ENCODE measurements at places on chromosomes 12 and 14.

- no peak for DNase-seq
Measured at GRCh38 chr14:99094901-99095300, 177.1 kb downstream of the BCL11B start.

DNA sequence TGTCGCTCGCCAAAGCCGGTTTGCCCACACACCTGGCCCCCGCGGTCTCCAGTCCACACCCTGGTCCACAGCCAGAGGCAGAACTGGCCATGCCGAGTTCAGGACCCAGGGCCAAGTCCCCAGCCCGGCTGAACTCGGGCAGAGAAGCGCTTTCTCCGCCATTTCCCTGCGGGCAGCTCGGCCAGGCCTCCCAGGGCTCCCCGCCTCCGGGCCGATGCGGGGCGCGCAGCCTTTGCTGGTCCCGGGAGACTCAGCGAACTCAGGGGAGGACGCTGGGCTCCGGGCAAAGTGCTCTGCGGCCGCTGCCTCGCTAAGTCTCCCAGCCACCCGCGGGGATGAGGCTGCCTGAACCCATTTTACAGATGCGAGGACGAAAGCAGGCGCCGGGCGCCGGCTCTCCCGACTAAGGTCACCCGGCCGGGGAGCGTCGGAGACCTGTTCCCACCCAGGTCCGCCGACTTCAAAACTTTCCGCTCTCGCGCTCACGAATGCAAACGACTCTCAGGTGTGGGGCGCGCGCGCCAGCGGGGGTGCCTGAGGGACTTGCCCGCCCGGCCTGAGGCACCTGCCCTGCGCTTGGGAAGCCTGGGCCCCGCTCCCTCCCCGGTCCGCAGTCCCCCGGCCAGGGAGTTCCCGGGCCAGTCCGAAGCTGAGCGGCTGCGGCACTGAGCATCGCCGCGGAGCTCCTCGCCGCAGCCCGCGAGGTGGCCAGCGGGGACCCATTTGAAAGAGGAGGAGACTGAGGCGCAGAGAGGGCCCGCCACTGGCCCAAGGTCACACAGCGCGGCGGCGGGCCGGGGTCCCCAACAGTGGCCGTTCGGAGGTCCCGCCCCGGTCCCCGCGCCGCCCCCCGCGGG is 627 bp downstream of the TESC start:
- DNase-seq, result no peak

DNA sequence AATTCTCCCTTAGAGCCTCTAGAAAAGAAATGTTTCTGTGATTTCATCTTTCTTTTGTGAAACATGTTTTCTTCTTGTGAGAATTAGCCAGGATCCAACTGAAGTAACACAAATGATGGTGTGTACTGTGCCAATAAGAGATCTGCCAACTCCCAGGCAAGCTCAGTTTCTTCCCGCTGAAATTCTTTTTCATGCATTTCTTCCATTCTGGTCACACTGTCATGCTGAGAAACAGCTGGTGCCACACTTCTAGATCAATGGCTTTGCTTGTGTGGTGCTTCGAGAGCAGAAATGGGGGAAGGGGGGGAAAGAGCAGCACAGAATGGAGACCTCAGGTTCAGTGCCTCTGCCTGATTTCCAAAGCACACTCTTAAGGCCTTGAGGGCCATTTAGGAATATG is 41.4 kb upstream of the FGF6 start:
- no peak for DNase-seq

GRCh38 chr12:65881348-65881961 is 57.2 kb downstream of the HMGA2 start:
- DNase-seq, result no peak

DNA sequence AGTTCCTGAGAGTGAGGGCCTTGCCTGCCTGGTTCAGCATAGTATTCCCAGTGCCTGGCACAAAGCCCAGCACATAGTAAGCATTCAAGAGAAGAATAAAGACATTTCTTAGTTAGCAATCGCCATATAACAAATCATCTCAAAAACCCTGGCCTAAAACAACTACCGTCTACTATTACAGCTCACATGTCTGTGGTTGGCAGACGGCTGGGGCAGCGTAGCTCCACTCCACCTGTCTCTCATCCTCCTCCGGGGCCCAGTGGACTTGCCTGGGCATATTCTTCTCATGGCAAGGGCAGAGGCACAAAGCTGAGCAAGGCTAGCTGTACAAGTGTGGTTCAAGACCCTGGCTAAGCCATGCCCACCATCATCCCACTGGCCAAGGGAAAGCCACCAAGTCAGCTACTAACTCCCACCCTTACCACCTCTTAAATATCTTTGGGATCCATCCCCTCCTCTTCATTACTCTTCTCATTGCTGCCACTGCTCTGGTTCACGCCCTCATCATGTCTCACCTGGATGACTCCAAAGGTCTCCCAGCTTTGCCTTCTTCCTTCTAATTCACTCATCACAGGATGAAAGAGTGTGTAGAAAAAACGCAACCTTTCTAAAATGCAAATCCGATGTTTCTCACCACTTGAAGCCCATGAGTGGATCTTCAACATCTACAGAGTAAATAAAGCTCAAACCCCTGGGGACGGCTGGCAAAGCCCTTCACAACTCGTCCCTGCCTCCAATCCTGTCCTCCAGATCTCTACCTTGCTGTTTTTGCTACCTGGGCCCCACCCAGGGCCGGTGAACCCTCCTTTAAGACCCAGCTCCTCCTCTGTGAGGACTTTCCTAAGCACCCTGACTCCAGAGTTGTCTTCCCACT is 10.4 kb downstream of the TMEM229B start:
- DNase-seq, result no peak

DNA sequence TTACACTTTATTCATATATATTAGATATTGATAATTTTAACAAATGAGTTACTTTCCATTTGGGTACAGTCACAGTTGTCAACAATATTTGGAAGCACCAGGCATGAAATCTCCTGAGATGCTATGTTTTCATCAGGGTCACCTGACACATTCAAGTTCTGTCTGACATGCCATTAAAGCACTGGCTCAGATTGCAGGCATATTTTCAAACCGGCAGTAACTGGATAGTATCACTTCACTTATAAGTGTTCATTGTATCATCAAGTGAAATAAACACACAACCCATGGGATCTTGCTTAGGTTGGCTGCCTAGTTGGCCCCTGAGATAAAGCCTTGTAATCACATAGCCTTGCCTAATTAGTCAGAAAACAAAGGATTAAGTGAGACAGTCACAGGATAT is 4.8 kb downstream of the IFNG start:
- DNase-seq, result no peak

GRCh38 chr12:47903151-47903611 is 1.6 kb downstream of the VDR start:
- no peak for DNase-seq

Data from hypothalamus (tissue), 51 donors.